ENCODE measurements at places on chromosomes 5 and 9. TPM values are rescaled to one million over a fixed set of nuclear protein-coding genes. Genes with fewer than 3 reads are reported as not detected.

DNA sequence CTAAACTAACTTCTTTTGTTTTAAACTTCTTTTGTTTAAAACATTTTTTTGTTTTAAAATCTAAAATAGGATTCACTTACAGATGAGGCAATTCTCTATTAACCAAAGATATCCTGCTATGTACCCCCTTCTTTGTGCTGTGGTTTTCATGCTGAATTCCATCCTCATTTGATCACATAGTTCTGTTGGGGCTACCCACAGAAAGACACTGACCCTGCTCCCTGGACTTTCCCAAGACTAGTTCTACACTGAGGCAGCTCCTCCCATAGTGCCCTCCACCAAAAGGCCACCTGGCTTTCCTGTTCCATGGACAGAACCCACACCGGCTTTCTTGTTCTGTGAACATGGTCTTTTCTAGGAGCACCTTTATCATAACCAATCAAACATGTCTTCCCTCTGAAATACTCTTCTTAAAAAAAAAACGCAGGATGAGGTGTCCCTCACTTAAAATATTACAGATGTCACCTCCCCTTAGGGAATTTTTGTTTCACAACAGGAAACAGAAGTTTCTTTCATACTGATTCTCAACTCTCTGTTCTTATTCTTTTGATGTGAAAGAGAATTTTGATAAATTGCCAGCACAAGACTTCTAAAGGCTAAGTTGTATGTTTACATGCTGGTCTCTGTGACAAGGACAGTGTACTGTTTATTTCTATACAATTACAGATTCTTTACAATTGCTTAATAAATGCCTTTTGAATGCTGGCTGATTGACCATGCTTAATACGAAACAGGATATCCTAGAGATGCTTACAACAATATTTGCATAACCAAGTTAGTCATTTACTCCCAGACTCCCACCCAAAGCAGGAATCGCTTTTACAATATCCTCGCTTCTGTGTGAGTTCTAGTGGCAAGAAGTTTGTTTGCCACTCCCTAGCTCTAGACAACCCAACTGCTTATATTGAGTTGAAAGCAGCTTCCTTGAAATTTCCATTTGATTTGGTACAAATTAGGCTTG, 300.4 kb downstream of the DTWD2 start:
- no peak for DNase-seq

GRCh38 chr9:129725795-129726251, 27.0 kb downstream of the PTGES start:
- no peak for DNase-seq

The SH3RF2 gene
- 19.2 TPM for total RNA-seq

The SLC1A3 gene
- 37.0 TPM for total RNA-seq
